ENCODE measurements at places on chromosomes 13 and 19.

DNA sequence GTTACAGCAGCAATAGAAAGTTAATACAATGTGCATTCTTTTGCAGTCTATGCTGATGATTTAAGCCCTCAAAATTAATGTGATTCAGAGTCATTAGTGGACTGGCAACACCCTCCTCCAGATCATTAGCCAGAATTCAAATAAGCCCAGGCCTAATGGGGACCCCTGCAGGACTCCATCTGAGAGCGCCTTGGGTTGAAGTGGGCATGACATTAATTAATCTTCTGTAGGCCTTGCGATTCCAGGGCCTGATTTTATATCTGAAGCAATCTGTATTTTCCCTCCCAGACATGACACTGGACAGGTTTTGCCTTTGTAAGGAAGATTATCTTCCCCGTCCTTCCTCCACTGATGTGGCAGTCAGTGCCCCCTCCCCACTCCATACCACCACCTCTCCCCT, 442.9 kb downstream of the FOXO1 start:
- peaks cover 27% of the 10 kb centered on the region for H3K4me1 ChIP-seq
- no peak for DNase-seq
- no peak overlapping the region for H3K27ac ChIP-seq
- no peak overlapping the region for H3K4me3 ChIP-seq
- H3K36me3 ChIP-seq = no peaks in the 10 kb centered on the region

- peak within 1 kb of the TSS; percentile 90 for H3K4me3 ChIP-seq
- peak within 1 kb of the TSS; percentile 90 for H3K27ac ChIP-seq
- H3K4me1 ChIP-seq = peaks cover 44% of the 10 kb centered on the region
- peaks cover 19% of the 10 kb centered on the region for H3K36me3 ChIP-seq
- no peaks in the 10 kb centered on the region for H3K27me3 ChIP-seq
- DNase-seq = peak; percentile 81
Measured at GRCh38 chr13:48233046-48233888, at the start of gene ITM2B. Gene ITM2B, plus strand, starts transcription at chr13:48233206. Its CDS starts 155 bp downstream, at chr13:48233361.

GRCh38 chr19:53824134-53824611, at the start of gene NLRP12:
Gene NLRP12, minus strand, starts transcription at chr19:53824314. Its CDS starts 140 bp downstream, at chr19:53824174.
- peaks cover 17% of the 10 kb centered on the region for H3K27me3 ChIP-seq
- peaks cover 8% of the 10 kb centered on the region for H3K4me1 ChIP-seq
- no peak within 1 kb of the TSS for H3K4me3 ChIP-seq
- DNase-seq = no peak
- no peaks in the 10 kb centered on the region for H3K36me3 ChIP-seq

DNA sequence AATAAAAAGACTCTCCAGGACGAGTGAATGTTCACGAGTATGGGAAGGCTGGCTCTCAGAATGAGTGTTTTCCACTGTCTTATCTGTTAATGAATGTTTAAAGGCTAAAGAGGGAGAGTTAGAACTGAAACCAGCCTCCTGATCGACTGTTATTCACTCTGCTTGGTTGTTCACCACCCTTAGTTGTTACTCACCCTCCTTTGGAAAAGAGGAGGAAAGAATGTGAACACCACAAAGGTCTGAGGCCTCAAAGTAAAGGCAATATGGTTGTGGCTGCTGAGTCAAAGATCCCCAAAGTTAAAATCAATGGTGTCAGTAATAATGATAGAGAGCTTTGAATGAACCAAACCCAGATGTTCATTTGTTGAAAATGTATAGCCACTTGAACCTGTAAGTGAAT, 1793.2 kb upstream of the PCDH20 start:
- no peaks in the 10 kb centered on the region for H3K4me1 ChIP-seq
- H3K36me3 ChIP-seq = no peaks in the 10 kb centered on the region
- no peak overlapping the region for H3K27ac ChIP-seq
- no peaks in the 10 kb centered on the region for H3K27me3 ChIP-seq
- H3K4me3 ChIP-seq = no peak overlapping the region

GRCh38 chr19:16851031-16851712, 22.0 kb downstream of the SIN3B start:
- H3K4me3 ChIP-seq = no peak overlapping the region
- no peak overlapping the region for H3K27ac ChIP-seq
- H3K36me3 ChIP-seq = peaks cover 12% of the 10 kb centered on the region
- H3K27me3 ChIP-seq = no peaks in the 10 kb centered on the region
- DNase-seq = no peak

GRCh38 chr13:106129273-106129672, 406.2 kb downstream of the EFNB2 start:
- H3K27me3 ChIP-seq = no peaks in the 10 kb centered on the region
- no peak overlapping the region for H3K27ac ChIP-seq
- DNase-seq = no peak
- no peaks in the 10 kb centered on the region for H3K36me3 ChIP-seq
- H3K4me3 ChIP-seq = no peak overlapping the region
- H3K4me1 ChIP-seq = no peaks in the 10 kb centered on the region

All from activated naive CD8-positive, alpha-beta T cell treated with anti-CD3 and anti-CD28 coated beads, Interleukin-2, amount 10 ng/mL, durations not matched to agents 7 days and 5 days (primary cell).